ENCODE measurements at places on chromosomes 12 and 14. TPM values are rescaled to one million over a fixed set of nuclear protein-coding genes. Genes with fewer than 3 reads are reported as not detected.

- H3K27ac ChIP-seq: no peak overlapping the region
- H3K4me1 ChIP-seq: peaks cover 5% of the 10 kb centered on the region
- H3K4me3 ChIP-seq: no peak overlapping the region
- no peaks in the 10 kb centered on the region for H3K36me3 ChIP-seq
- no peaks in the 10 kb centered on the region for H3K27me3 ChIP-seq
Observed at GRCh38 chr12:12180575-12180974, 86.3 kb downstream of the LRP6 start.

- no peaks in the 10 kb centered on the region for H3K36me3 ChIP-seq
- H3K27me3 ChIP-seq: no peaks in the 10 kb centered on the region
- peaks cover 8% of the 10 kb centered on the region for H3K4me1 ChIP-seq
- DNase-seq: no peak
Observed at GRCh38 chr14:32710231-32710671, 228.4 kb upstream of the NPAS3 start.

DNA sequence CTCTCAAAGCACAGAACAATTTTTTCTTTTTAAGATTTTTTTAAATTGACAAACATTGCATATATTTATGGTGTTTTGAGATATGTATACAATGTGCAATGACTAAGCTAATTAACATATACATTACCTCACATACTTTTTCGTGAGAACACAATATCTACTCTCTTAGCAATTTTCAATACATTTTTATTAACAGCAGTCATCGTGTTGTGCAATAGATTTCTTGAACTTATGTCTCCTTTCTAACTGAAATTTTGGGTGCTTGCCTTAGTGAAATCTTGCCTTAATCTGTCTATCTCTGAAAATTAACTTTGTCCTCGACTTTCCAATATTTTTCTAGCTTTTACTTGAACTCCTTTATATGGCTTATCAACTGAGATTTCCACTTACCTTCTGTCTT lies 6.8 kb downstream of the OR10A7 start:
- no peaks in the 10 kb centered on the region for H3K36me3 ChIP-seq
- no peak overlapping the region for H3K4me3 ChIP-seq

Gene SAMD4A
- polyA plus RNA-seq: 0.12 TPM

Gene TMEM253
- not detected for polyA plus RNA-seq

Gene AMN
- polyA plus RNA-seq: not detected

Gene GCN1
- polyA plus RNA-seq: 65.1 TPM

DNA sequence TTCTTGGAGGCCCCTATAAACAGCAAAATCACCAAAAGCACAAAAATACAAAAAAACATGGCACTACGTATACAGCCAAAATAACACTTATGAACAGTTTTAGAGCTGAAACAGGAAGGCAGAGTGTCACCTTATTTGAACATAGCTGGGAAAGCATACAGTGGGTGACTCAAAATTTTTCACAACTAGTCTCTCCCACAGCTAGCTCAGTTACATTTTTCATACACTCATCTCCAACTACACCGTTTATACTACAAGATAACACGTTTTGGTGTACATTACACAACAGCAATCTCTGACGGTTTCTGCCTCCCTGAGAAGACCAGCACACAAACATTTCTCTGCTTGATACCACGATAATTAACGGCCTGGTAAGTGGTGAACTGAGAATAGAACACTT lies 2.9 kb downstream of the RAD52 start:
- peak; percentile 24 for DNase-seq
- H3K36me3 ChIP-seq: no peaks in the 10 kb centered on the region
- H3K4me3 ChIP-seq: peak overlapping the region; percentile 22
- H3K27me3 ChIP-seq: no peaks in the 10 kb centered on the region
- peaks cover 6% of the 10 kb centered on the region for H3K4me1 ChIP-seq
- H3K27ac ChIP-seq: peak overlapping the region; percentile 27

- DNase-seq: no peak
- H3K27ac ChIP-seq: no peak overlapping the region
- H3K4me3 ChIP-seq: no peak overlapping the region
- H3K27me3 ChIP-seq: no peaks in the 10 kb centered on the region
- no peaks in the 10 kb centered on the region for H3K4me1 ChIP-seq
Observed at GRCh38 chr12:81588235-81589008, 170.7 kb downstream of the PPFIA2 start.

DNA sequence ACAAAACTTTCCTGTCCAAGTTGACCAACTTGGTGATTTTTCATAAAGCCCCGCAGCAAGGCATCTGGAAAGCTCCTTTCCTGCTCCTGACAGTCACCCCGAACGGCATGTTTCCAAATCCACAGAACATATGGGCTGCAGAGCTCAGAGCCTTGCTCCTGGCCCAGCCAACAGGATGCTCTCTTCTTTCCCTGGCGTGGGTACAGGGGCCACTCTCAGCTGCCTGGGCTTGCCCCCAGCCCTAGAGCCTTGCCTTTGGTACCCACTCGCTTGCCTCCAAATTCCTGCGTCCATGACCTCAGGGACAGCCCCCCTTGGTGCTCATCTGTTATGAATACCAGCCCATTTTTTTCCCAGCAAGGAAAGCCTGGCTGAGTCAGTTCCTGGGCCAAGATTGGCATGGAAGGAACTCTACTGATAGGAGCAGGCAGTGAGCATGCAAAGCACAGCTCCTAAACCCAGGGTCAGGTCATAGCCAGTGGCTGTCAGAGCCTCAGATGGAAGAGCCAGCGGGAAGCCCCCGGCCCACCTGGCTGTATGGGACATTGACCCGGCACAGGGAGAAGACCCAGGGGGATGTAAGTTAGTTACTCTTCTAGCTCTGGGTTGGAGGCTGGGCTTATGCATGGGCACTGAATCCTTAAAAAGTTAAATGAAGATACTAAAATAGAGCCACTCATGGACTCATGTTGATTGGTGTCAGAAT lies 105.3 kb upstream of the RTL1 start:
- H3K4me3 ChIP-seq: no peak overlapping the region
- H3K36me3 ChIP-seq: no peaks in the 10 kb centered on the region
- H3K27ac ChIP-seq: no peak overlapping the region
- H3K27me3 ChIP-seq: no peaks in the 10 kb centered on the region
- DNase-seq: no peak

Gene INHBE
- polyA plus RNA-seq: 0.14 TPM

Gene TMPRSS12
- not detected for polyA plus RNA-seq

GRCh38 chr12:6773590-6774351 lies 1.5 kb downstream of the LAG3 start:
- H3K4me1 ChIP-seq: peaks cover 46% of the 10 kb centered on the region
- no peaks in the 10 kb centered on the region for H3K27me3 ChIP-seq
- H3K27ac ChIP-seq: peak overlapping the region; percentile 3
- H3K4me3 ChIP-seq: peak overlapping the region; percentile 34
- no peak for DNase-seq
- H3K36me3 ChIP-seq: no peaks in the 10 kb centered on the region

Gene PPP1R36
- polyA plus RNA-seq: not detected

GRCh38 chr12:30599608-30600007 lies 96.1 kb downstream of the IPO8 start:
- H3K27ac ChIP-seq: no peak overlapping the region
- H3K27me3 ChIP-seq: no peaks in the 10 kb centered on the region
- H3K36me3 ChIP-seq: no peaks in the 10 kb centered on the region
- no peak overlapping the region for H3K4me3 ChIP-seq
- no peak for DNase-seq
- H3K4me1 ChIP-seq: no peaks in the 10 kb centered on the region

DNA sequence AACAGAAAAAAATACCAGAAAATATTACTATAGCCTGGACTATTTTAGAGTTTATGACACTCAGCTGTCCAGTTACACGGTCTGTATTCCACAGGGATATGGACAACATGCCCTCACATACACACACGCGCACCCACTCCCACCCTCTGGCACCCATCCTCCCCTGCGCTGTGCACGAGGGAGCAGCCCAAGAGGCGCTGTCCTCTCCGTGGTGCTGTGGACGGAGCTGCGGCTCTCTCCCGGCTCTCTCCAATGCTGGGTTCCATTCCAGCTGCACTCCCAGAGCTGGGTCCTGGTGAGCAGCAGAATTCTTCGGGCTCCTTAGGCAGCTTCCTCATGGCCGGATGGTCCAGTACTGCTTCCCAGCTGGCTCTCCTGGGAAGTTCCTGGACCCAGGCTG lies 6.0 kb upstream of the NGB start:
- no peak for DNase-seq
- peaks cover 1% of the 10 kb centered on the region for H3K36me3 ChIP-seq
- H3K27ac ChIP-seq: no peak overlapping the region
- no peaks in the 10 kb centered on the region for H3K27me3 ChIP-seq
- H3K4me3 ChIP-seq: no peak overlapping the region

Gene LRP10
- 53.7 TPM for polyA plus RNA-seq

Gene MYF6
- not detected for polyA plus RNA-seq

GRCh38 chr12:85036733-85037132 lies 582 bp downstream of the LRRIQ1 start:
- H3K27me3 ChIP-seq: no peaks in the 10 kb centered on the region
- H3K27ac ChIP-seq: no peak overlapping the region
- H3K4me3 ChIP-seq: no peak overlapping the region
- no peak for DNase-seq
- H3K4me1 ChIP-seq: no peaks in the 10 kb centered on the region
- H3K36me3 ChIP-seq: no peaks in the 10 kb centered on the region

- no peak overlapping the region for H3K27ac ChIP-seq
- H3K27me3 ChIP-seq: no peaks in the 10 kb centered on the region
- peaks cover 16% of the 10 kb centered on the region for H3K4me1 ChIP-seq
- no peaks in the 10 kb centered on the region for H3K36me3 ChIP-seq
- H3K4me3 ChIP-seq: peak overlapping the region; percentile 59
- peak; percentile 50 for DNase-seq
Observed at GRCh38 chr14:64294672-64295413, 672 bp upstream of the ESR2 start.

Gene KCNK13
- polyA plus RNA-seq: not detected

GRCh38 chr12:108653082-108653516 lies 19.4 kb upstream of the SELPLG start:
- H3K36me3 ChIP-seq: peaks cover 18% of the 10 kb centered on the region
- no peak overlapping the region for H3K4me3 ChIP-seq

Gene TEX52
- not detected for polyA plus RNA-seq

- H3K4me3 ChIP-seq: no peak overlapping the region
- H3K27ac ChIP-seq: no peak overlapping the region
- no peaks in the 10 kb centered on the region for H3K36me3 ChIP-seq
- no peaks in the 10 kb centered on the region for H3K27me3 ChIP-seq
- no peaks in the 10 kb centered on the region for H3K4me1 ChIP-seq
Observed at GRCh38 chr14:62674563-62675237, 370.6 kb downstream of the KCNH5 start.

GRCh38 chr12:15597125-15597830 lies 191.9 kb downstream of the EPS8 start:
- H3K27ac ChIP-seq: no peak overlapping the region
- no peaks in the 10 kb centered on the region for H3K36me3 ChIP-seq
- H3K27me3 ChIP-seq: no peaks in the 10 kb centered on the region
- no peak overlapping the region for H3K4me3 ChIP-seq
- H3K4me1 ChIP-seq: no peaks in the 10 kb centered on the region
- DNase-seq: no peak

Gene TMEM132C
- polyA plus RNA-seq: not detected
